ENCODE measurements at places on chromosomes 2 and 18.
A peak's percentile ranks its signal among the peaks of the same experiment; 100 is the strongest.

DNA sequence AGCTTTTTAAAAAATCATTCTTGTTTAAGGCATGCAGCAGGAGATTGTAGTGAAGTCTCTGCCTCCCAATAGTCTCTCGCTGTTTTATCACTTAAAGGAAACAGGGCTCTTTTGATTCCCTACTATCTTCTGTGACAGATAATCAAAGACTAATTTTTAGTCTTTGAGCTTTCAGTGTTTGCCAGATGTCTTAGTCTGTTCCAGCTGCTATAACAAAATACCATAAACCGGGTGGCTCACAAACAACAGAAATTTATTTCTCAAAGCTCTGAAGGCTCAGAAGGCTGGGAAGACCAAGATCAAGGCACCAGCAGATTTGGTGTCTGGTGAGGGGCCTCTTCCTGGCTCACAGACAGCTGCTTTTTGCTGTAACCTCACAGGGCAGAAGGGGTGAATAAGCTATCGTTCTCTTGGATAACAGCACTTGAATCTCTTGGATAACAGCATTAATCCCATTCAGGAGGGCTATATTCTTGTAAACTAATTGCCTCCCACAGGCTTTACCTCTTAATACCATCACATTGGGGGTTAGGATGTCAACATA is 37.8 kb upstream of the STAT4 start:
- DNase-seq = no peak

DNA sequence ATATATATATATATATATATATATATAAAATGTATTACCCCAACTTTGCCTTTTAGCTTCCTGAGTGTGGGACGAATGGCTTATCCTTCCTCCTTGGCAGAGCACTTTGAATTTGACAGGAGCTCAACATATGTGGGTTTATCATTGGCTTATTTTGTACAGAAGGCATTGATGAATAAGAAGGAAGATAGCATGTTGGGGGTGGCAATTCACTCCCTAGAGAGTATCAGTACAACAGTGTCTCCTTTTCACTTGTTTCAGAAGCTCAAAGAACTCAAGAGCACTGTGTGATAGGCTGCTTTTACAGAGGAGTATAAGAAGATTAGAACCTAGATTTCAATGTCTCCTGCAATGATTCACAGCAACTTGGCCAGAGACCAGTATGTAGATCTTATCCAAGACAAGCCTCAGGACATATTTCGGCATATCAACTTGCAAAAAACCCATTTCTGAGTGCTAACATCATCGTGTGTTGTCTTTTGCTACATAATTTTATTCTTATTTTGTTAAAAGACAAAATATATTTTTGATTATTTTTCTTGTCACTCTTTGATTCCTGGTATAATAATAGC is 345.8 kb downstream of the SOCS6 start:
- DNase-seq = no peak

GRCh38 chr2:161857920-161858319 is 216.1 kb downstream of the DPP4 start:
- DNase-seq = no peak

DNA sequence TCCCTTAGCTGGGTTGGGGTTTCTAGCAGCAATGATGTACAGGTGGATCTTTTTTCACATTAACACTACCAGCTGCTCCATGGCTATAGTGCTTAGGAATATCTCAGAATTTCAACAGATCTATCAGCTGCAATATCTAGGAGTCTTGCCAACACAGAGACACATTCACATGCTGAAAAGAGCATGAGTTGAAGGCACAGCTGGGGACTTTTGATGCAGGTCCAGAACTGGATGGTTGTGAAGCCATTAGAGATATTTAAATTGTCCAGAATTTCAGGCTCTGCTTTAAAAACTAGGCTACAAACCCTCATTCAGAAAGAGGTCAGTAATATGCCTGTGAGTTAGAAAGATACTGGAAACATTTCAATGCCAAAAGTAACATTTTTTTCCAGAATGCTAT is 122.2 kb upstream of the CCDC195 start:
- DNase-seq = no peak

- no peak for DNase-seq
Observed at GRCh38 chr2:203594541-203594940, 59.4 kb upstream of the RAPH1 start.

DNA sequence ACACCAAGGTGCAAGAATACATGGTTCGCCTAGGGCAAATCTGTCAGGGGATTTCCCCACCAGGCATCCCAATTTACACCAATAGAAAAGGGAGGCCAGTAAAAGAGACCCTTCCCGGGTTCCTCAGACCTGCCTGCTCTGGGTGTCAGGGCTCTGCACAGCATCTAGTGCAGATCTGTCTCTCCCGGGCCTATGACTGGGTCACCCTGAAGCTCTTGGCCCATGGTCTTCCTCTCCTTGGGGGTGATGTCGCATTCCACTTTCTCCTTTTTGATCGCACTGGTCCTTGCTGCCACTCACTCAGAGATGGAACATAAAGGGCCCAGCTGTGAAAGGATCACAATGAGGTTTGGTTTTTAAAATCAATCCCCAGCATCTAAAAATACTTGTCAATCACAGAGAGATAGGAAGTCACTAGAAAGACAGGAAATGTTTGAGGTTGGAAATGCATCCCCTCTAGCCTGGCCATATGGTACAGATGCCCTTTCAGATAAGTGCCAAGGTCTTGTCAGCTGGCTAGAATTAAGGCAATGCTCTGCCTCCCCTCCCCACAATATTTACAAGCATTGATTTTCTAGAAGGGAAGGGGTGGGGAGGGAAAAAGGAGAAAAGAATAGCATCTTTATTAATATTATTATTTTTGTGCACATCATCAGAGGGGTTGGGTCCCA is 34.9 kb upstream of the AFTPH start:
- DNase-seq = no peak

- no peak for DNase-seq
Observed at GRCh38 chr18:48918660-48919456, 31.9 kb downstream of the SMAD7 start.

- no peak for DNase-seq
Observed at GRCh38 chr2:163187995-163188655, 349.6 kb upstream of the KCNH7 start.

DNA sequence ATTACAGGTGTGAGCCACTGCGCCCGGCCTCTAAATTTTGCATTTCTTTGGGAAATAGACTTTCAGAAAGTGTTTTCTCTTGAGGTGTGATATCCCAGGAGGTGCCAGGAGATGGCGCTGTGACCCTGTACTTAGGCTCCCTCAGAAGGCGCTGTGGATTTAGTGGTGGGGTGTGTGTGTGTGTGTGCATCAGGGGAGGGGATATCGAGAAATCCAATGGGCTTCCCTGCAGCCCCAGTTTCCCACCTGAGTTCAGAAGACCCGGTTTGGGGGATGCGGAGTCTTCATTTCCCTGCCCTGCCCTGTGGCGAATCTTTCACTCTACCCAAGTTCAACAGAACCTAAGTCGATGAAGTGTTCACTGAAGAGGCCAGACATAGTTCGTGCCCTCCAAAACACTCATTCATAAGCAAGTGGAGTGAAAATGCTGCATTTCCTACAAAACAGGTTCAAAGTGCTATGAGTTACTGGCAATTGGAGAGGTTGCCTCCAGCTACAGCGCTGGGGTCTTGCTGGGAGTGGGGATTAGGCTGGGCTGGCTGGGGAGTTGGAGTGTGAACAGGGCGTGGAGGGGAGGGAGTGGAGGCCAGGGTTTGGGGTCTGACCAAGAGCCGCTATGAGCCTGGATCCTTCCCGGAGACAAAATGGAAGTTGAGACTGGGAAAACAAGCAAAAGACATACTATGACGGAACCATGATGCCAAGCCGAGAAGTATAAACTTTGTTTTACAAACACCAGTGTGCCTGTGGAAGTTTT is 6.5 kb upstream of the WNT6 start:
- peak; percentile 31 for DNase-seq

GRCh38 chr2:180374502-180375281 is 367.6 kb upstream of the CWC22 start:
- no peak for DNase-seq

- DNase-seq = no peak
Observed at GRCh38 chr2:70830366-70830765, 5.2 kb downstream of the CD207 start.

DNA sequence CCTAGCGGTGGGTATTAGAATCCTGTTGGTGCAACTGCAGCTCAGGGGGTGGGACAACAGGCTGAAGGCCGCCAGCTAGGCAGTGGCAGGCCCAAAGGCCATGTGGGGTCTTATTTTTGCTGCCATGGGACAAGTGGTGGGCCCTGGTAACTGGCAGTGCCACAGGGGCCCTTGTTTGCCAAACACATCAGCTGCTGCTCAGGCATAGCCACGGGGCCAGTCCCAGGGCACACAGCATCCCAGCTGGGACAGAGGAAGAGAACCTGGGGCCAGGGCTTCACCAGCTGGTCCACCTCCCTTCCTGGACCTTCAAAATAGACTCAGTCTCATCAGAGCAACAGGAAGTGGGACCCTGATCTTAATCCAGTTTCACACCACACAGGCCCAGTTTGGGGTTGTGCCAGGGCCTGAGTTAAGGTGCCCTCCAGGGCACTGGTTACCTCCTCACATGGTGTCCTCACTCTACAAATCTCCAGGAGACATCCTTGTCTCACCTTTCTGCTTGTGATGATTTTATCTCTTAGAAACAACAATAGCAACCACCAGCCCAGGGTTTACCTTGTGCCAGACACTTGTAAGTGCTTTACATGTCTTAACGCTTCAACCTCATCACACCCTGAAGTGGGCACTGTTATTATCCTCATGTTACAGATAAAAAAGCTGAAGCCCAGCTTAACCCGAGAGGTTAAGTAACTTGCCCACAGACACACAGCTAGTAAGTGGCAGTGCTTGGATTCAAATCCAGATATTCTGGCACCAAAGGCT is 98.5 kb downstream of the GYPC start:
- DNase-seq = no peak
